ENCODE measurements at places on chromosomes 12 and 14.

DNA sequence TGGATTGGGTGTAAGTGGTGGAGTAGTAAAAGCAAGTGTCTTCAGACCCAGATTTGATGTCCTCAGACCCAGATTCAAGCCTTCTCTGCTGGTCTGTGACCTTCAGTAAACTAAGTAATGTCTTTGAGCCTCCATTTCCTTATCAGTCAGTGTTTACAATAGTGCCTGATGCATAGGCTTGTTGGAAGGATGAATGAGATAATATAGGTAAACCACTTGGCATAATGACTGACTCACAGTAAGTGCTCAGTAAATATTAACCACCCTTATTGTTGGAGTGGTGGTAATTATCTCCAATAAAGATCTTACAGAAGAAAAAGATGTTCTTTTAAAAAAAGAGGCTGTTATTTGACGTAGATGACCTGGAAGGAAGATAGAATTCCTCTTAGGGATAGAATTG, 86.2 kb downstream of the IGF1 start:
- DNase-seq, result no peak

- DNase-seq, result no peak
These were observed 236.2 kb upstream of the FLRT2 start for GRCh38 chr14:85293612-85294234.

GRCh38 chr12:114006482-114007425, 40.6 kb upstream of the RBM19 start:
- no peak for DNase-seq

DNA sequence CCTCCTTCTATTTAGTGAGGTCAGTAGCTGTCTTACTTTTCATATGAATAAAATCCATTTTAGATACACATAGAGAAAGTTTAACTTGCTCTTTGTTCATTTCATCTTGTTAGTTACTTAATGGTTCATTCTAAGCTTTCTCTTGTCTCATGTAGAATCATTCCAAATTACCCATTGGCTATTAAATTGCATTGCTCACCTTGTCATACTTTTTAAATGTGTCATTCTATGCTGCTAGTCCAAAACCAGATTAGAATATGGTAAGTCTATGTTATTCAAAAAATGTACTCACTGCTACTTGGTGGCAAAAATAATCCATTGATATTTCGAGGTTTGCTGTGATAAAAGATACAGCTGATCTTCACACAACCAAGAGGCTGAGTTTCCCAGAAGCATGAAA, 3.0 kb downstream of the C12orf50 start:
- no peak for DNase-seq

DNA sequence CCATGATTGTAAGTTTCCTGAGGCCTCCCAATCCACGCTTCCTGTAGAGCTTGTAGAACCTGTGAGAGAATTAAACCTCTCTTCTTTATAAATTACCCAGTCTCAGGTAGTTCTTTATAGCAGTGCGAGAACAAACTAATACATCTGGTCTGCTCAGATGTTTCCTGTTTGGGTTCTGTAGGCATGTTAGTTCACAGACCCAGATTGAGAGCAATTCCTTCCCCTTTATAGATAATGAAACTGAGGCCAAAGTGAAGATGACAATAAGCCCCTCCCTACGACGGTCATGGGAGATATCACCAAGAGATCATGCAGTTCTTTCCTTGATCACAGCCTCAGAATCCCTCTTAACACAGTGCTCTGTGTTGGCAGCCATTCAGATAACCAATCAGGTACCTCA, 76.5 kb upstream of the CLMN start:
- DNase-seq, result no peak

- DNase-seq, result no peak
These were observed 12.3 kb downstream of the TMEM117 start for GRCh38 chr12:43848226-43848507.

DNA sequence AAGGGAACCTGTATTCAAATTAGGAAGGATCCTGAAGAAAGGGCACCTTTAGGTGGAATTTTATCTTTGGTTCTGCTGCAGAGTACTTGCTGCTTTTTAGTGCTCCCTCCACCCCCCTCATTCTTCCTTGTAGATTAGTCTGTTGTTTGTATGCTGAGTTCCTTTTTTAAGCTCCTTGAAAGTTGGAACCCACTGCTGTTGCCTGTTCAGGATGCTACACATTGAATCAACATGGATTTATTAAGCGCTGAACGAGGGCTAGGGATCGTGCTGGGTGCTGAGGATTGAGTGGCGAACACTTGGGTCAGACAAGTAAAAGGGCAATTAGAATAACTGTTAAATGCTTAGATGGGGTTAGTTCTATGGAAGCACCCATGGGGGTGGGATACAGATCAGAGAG, 884 bp upstream of the AMN1 start:
- no peak for DNase-seq

DNA sequence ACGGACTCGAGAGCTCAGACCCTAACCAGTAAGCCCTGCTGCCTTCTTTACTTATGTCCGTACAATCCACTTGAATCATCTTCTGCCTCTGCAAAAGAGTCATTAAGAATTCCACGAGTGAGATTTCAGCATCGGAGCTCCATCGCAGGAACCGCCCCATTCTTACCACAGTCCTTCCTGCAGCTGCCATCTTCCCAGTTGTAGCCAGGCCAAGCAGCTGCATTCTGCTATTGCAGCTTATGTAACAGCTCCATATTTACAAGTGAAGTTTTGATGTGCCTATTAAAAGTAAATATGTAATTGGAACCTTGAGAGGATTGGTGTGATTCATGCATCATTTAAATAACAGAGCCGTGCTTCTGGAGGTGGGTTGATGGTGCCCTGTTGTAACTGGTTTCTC, 157.4 kb downstream of the KICS2 start:
- DNase-seq, result no peak

DNA sequence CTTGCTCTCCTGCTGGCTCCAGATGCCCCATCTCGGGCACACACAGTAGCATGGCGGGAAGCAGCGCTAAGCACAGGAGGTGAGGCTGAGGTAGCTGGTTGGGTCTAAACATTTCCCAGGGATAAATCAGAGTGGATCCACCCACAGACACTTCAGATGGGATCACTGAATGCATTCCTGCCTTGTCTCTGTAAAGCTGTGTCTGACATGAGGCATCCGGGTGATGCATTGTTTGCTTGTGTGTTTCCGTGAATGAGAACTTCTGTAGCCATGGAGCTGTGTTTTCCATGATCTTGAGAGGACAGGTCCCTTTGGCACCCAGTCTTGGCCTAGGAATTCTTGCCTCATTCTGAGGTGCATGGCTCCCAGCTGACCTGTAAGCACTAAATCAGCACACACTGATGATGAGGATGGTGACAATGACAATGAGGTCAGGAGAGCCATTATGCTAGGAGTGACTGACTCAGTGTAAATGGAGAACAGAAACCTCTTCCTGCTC, 6.7 kb upstream of the KRT75 start:
- no peak for DNase-seq

DNA sequence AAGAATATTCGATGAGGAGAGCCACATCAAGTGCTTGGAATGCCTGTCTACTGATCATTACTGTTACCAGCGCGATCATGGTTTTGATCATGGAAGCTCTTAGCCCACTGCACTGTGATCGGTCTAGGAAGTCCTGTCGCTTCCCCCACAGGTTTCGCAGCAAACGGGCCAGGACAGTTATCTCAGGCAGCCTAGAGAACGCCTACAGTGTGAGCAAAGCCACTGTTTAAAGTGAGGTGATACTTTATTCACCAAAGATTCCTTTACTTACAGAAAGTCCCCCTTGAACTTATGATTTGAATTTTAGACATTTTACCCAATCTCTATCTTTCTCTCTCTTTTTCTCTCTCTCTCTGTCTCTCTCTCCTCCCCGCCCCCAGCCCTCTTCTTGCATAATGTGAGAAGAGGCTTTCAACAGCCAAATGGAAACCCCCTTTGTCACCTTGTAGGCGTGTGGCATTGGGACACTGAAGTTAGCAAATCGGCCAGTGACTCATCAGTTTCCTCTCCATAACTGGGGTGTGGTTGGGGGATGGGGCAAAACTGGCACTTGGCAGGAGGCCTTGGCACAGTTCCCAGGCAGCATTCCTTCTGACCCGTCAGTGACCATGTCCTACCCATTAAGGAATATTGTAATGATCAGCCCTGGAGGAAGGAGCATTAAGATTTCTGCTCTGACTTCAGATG, 214.8 kb downstream of the CHST11 start:
- DNase-seq, result peak; percentile 27

DNA sequence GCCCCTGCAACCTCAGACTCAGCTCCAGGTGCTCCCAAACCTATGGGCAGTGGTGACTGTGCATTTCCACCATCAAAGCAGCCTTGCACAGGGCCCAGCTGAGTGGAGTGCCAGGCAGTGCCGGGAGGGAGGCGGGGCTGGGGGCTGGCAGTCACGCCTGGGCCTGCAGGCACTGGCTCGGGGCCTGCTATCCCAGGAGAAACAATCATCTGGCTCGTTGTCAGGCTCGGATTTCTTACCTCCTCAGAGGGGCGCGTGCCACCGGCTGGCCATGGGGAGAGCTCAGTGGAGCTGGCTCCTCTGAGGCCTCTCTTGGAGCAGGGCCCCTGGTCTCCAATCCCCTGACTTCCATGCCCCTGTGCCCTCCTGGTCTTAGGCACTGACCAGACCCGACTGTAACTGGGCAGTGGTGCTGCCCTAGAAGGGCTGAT, 20.2 kb upstream of the PPP1R13B start:
- DNase-seq, result no peak

DNA sequence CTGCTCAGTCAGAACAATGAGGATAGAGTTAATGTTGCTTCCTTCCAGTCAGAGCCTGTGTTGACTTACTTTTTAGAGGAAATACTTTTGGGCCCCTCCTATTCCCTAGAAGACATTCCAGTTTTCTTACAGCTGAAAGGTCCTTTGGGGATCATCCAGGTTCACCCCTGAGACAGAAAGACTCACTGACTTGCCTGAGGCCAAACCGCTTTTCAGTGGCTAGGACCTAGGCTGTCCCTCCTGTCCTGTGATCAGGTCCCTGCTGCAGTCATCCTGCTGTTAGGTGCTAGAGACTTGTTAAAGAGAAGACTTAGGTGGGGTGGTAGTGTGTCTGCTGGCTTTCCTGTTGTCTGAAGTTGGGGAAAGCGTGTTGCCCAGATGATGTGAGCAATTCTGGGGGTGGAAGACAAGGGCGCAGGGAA, 39.6 kb downstream of the SUSD6 start:
- DNase-seq, result no peak

DNA sequence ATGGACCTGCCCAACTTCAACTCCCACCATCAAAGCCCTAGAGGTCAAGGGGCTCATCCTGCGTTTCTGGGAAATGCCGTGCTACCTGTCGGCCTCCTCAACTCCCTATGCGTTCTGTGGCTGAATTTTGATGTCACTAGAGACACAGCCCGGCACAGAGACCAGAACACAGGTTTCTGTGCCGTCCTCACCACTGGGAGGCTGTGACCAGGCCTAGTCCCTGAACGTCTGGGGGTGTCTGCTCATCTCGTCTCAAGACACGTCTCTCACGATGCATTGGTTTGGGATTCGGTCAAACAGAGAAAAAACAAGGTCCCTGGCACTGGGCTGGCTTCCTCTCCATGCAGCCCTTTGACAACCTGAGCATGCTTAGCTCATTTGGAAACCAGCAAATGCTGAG, 33.5 kb downstream of the SLC15A4 start:
- no peak for DNase-seq

DNA sequence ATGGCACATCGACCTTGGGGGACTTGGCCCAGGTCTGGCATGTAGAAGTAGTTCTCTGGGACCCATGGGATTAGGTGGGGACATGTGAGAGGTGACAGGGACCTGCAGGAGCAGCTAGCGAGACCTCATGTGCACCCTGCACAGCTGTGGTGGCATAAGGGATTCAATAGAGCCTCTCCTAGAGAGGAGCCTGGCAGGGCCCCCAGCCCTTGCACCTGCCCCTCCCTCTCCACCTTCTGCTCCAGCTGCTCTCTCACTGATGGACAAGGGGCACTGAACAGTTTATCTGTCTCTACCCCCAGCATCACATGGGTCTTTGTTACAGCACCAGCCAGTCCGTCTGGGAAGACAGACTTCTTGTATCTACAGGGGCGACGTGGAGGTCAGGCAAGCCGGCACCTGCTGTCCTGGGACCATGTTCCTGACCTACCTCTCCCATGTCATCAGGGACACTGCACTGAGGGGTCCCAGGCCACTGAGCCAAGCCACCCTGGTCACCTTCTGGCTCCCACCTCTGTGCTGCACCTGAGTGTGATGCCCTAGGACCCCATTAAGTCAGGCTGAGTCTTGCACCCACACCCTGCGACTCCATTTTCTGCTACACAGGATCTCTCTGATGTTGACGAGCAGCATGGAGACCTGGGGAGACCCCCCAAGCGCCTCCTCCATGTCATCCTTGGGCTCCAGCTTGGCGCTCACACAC, 32.6 kb downstream of the DDX11 start:
- no peak for DNase-seq

DNA sequence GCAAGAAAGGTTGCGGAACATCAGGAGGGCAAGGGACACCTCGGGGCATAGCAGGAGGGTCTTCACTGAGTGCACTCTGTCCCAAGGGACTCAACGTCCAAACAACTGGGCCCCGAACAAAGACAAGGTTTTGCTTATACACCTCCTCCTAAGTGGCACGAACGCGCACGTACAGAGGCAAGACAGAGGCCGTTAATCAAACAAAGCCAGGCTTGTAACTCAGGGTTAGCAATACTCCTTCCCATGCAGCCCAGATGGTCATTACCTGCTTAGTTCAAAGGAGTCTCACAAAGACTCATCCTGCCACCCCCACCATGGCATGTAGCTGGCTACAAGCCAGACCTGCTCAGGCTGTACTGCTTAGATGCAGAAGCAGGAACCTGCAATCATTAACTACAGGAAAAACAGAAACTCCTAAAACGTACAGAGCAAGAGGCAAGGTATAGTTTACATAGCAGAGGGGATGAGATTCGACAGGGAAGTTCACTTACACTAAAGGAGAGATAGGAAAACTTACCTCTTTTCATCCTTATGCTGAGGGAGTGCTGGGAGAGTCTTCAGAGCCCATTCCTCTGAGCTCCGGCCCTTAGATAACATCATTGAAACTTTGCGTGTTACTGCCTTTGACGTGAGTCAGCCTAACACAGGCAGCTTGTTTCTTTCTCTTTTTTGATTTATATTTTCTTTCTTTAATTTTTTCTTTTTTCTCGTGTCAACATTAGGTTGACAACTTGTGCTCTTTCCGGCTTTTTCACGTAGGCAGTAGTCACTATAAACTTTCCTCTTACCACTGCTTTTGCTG, 1319.1 kb downstream of the TMEM121 start:
- no peak for DNase-seq

Measured in putamen (tissue), 1 donor.